CD4-positive, alpha-beta T cell (primary cell): ENCODE measurements at places on chromosomes 4 and X.

DNA sequence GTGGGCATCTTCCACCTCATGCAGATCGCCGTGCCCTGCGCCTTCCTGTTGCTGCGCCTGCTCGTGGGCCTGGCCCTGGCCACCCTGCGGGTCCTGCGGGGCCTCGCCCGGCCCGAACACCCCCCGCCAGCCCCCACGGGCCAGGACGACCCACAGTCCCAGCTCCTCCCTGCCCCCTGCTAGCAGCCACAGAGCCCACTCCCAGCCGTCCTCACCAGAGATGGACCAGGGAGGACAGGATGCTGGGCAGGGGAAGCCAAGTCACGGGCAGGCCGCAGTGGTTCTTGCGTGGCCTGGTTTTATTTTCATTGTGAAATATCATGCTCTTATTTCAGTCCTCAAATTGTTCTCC is 15.1 kb downstream of the DGKQ start:
- no peak for DNase-seq

DNA sequence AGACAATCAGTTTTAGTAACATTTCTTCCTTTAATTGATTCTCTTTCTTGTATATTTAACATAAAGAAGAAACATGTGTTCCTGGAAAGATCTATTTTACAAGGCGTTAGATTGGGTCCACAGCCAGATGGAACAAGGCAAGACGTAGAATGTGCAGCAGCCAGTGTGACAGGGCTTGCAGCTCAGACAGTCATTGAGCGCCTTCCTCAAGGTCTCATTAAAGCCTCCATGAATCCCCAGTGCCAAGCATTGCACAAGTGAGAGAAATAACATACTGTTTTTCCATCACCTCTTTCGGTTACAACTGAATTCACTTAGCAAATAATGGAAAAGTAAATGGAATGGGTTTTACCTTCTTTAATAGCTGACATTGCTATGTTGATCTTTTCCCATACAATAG is 292.5 kb downstream of the USP46 start:
- no peak for DNase-seq

- no peak for DNase-seq
These were observed 1025.0 kb downstream of the RAB28 start for GRCh38 chr4:12459126-12459525.

DNA sequence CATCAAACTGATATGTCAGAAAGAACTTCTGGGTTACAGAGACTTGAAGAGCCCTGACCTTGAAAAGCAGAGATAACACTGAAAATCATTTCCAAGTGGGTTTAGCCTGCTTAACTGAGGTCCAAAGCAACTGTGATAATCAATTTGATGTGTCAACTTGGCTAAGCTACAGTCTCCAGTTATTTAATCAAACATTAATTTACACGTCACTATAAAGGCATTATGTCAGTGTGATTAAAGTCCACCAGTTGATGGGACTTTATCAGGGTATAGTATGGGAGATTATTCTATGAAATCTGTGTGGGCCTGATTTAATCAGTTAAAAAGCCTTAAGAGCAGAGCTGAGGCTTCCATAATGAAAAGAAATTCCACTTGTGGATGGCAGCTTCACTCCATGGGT is 69.1 kb upstream of the PRSS48 start:
- no peak for DNase-seq

DNA sequence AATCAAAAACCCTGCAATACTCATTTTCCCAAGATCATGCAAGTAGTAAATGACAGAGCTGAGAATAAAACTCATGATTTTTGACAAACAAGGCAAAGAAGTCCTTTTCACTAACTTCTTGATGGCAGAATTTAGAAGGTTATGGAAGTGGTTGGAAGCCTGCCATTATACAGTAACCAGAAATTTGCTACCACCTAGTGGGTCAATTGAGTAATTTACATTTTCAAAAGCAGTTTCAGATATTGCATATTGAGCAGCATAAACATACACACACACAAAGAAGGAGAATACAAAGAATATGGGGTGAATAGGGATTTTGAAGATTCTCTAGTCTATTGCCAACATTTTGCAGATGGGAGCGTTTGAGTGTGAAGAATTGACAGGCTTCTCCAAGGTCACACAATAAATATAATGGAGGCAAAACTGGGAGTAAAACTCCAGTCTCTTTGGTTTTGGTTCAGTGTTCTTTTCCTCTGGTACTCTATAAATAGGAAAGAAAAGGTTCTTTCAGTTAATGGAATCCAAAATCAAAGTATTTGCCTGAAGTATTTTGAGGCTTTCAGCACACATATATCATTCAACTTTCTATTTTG is 70.2 kb downstream of the GC start:
- peak; percentile 47 for DNase-seq

DNA sequence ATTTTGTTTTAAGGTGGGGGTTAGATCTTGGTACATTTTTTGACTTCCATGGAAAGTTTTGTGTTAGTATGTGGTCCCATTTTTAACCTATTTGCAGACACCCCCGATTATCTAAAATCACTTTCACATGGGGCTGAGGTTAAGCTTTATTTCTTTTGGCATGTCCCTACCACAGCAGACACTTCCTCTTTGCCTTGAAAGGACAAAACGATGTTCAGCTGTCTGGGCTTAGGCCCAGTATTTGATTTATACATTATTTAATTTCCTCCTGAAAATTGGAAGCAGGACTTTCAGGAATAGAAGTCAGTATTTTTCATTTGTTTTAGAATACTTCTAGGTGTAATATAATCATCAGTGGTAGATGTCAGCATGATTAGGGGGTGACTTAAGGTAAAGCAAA is 112.4 kb upstream of the SPRY1 start:
- no peak for DNase-seq

DNA sequence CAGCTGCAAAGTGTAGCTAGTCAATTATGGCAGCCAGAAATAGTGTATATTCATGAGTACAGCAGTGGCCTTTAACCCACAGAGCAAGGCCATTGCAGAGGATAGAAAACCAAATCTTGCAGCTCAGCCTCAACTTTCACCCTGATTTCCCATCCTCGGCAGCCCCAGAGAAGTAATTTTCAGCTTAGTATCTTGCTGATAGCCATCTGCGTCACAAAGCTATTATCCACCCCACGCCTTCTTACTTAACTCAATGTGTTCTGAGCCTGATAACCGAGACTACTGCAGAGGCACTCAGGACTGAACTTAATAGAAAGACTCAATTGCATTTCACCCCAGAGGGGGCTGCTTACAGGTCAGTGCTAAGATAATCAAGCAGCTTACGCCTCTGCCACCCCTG is 174.5 kb upstream of the MAOA start:
- no peak for DNase-seq

GRCh38 chr4:150743564-150744342 is 161.8 kb downstream of the MAB21L2 start:
- DNase-seq, result no peak

DNA sequence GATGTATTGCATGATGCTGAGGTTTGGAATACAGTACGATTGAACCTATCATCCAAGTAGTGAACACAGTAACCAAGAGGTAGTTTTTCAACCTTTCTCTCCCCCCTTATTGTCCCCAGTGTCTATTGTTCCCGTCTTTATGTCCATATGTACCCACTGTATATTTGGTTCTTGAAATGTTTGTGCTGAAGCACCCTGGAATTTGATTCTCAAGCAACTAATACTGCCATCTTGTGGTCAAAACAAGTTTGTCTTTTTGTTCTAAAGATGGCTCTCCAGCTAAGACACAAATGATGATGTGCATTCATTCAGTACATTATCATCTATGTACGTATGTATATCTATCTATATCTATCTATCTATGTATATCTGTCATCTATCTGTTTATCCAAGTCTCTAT is 33.5 kb upstream of the DCX start:
- peak; percentile 28 for DNase-seq

DNA sequence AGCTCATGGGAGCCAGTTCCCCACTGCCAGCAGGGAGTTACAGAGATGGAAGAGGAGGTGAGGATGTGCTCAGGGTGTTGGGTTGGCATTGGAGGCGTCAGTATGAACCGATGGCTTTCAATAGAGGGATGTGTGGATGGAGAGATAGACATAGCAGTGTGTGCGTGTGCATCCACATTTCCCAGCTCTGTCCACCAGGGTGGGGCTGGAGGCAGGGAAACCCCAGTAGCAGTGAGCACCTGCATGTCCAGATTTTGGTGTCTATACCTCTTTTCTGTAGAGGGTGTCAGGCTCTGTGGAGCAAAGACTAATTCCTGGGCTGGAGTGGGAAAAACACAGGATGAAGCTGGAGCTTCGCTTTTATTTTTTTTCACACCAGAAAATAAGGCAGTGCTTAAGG is 37.2 kb upstream of the HGFAC start:
- no peak for DNase-seq
